ENCODE measurements at places on chromosomes 1 and 21.

GRCh38 chr1:112144733-112145426 lies 155.4 kb upstream of the KCND3 start:
- H3K27ac ChIP-seq, result no peak overlapping the region
- no peak for DNase-seq
- no peaks in the 10 kb centered on the region for H3K27me3 ChIP-seq
- no peaks in the 10 kb centered on the region for H3K36me3 ChIP-seq
- no peak overlapping the region for H3K4me3 ChIP-seq
- no peaks in the 10 kb centered on the region for H3K4me1 ChIP-seq

DNA sequence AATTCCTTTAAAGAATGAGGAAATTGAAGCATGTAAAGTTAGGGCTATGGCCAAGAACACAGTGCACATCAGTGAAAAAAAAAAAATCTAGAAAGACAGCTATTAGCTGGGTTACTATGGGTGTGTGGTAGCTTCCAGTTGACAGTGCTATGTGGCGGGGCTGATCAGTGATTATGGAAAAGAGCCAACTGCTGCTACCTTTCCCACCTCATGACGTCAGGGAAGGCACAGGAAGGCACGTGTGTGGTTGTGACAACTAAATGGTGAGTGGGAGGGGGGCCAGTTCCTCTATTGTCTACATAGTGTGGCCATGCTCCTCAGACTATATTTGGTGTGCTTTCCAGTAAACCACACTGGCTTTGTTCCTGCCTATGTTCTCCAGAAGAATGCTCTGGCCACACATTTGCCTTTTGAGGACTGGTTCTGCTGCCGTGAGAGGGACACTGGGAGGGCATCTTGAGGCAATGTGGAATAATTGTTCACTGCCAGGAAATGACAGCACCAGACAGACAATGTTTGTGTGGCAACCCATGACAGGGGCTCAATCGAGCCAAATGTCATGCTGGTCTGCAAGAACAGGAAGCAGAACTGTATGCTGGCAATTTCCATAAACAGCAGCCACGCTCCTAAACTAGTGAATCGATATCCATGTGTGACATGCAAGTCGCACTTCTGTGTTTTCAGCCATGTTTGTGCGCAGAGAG lies 3.0 kb upstream of the SDE2 start:
- no peaks in the 10 kb centered on the region for H3K36me3 ChIP-seq
- peak overlapping the region; percentile 48 for H3K27ac ChIP-seq
- peaks cover 16% of the 10 kb centered on the region for H3K4me1 ChIP-seq
- no peaks in the 10 kb centered on the region for H3K27me3 ChIP-seq

- peaks cover 54% of the 10 kb centered on the region for H3K4me1 ChIP-seq
- H3K27me3 ChIP-seq, result no peaks in the 10 kb centered on the region
- no peak overlapping the region for H3K4me3 ChIP-seq
- DNase-seq, result no peak
These were observed 3.5 kb downstream of the KISS1 start for GRCh38 chr1:204192589-204193352.

- no peak within 1 kb of the TSS for H3K27ac ChIP-seq
- H3K36me3 ChIP-seq, result no peaks in the 10 kb centered on the region
- H3K4me1 ChIP-seq, result no peaks in the 10 kb centered on the region
- H3K27me3 ChIP-seq, result no peaks in the 10 kb centered on the region
- H3K4me3 ChIP-seq, result no peak within 1 kb of the TSS
- no peak for DNase-seq
These were observed at the start of gene KPRP for GRCh38 chr1:152757747-152758146. Gene KPRP (plus strand): TSS chr1:152758025. CDS start chr1:152759589, 1,564 bp downstream.

GRCh38 chr1:27006683-27007082 lies 6.0 kb downstream of the TENT5B start:
- DNase-seq, result no peak
- no peak overlapping the region for H3K27ac ChIP-seq
- no peak overlapping the region for H3K4me3 ChIP-seq
- peaks cover 64% of the 10 kb centered on the region for H3K4me1 ChIP-seq
- no peaks in the 10 kb centered on the region for H3K36me3 ChIP-seq

GRCh38 chr1:63638471-63638870 lies 45.3 kb downstream of the PGM1 start:
- peaks cover 29% of the 10 kb centered on the region for H3K36me3 ChIP-seq
- H3K27me3 ChIP-seq, result no peaks in the 10 kb centered on the region
- no peak for DNase-seq
- no peak overlapping the region for H3K27ac ChIP-seq

- H3K4me3 ChIP-seq, result no peak overlapping the region
- DNase-seq, result no peak
- peaks cover 2% of the 10 kb centered on the region for H3K27me3 ChIP-seq
- H3K4me1 ChIP-seq, result peaks cover 5% of the 10 kb centered on the region
These were observed 21.9 kb downstream of the UBASH3A start for GRCh38 chr21:42425591-42425990.

- H3K27ac ChIP-seq, result peak overlapping the region; percentile 72
- H3K36me3 ChIP-seq, result no peaks in the 10 kb centered on the region
- DNase-seq, result peak; percentile 88
- H3K4me3 ChIP-seq, result peak overlapping the region; percentile 34
- no peaks in the 10 kb centered on the region for H3K27me3 ChIP-seq
These were observed 36.2 kb downstream of the CACHD1 start for GRCh38 chr1:64505944-64506655.

DNA sequence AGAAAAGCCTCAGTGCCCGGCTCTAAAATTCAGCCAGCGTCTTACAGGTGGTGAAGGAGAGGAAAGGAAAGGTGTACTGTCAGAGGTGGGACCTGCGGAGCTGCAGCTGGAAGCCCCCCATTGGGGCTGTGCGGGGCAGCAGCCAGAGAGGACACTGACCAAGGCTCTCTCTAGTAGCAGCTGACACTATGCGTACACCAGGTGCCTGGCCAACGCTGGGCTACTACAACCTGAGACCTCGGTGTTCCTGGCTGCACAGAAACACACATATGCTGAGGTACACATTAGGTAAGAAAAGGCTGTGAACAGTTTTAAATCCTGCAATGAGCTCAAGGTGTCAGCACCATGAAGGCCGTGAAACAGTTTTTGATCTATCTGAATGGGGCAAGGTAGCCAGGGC lies 55.5 kb upstream of the EDN2 start:
- no peak overlapping the region for H3K27ac ChIP-seq
- peaks cover 6% of the 10 kb centered on the region for H3K27me3 ChIP-seq
- no peaks in the 10 kb centered on the region for H3K36me3 ChIP-seq
- DNase-seq, result no peak
- H3K4me1 ChIP-seq, result peaks cover 2% of the 10 kb centered on the region

GRCh38 chr1:27445177-27445936 lies 44.6 kb downstream of the WASF2 start:
- no peak for DNase-seq
- H3K36me3 ChIP-seq, result peaks cover 17% of the 10 kb centered on the region
- H3K27ac ChIP-seq, result no peak overlapping the region

DNA sequence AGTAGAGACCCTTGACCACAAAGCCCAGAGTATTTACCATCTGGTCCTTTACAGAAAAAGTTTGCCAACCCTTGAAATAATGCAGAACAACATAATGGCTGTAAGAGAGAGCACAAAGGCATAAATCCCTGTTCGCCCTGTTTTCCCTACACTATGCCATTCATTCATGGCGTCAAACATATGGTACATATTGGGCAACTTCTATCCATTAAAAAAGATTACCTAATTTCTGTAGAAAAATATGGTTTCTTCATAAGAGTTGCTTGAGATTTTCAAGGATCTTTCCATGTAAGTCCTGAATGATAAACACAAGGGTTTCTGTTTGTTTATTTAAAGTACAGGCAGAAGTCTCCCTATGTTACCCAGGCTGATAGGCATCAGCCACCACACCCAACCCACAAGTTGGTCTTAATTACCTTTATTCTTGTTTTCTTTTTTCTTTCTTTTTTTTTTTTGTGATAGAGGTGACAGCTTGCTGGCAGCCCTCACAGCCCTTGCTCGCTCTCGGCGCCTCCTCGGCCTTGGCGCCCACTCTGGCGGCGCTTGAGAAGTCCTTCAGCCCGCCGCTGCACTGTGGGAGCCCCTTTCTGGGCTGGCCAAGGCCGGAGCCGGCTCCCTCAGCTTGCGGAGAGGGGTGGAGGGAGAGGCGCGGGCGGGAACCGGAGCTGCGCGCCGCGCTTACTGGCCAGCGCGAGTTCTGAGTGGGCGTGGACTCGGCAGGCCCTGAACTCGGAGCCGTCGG lies 68.3 kb upstream of the NR5A2 start:
- H3K4me1 ChIP-seq, result no peaks in the 10 kb centered on the region
- no peaks in the 10 kb centered on the region for H3K36me3 ChIP-seq
- no peak overlapping the region for H3K4me3 ChIP-seq
- no peak for DNase-seq
- H3K27me3 ChIP-seq, result no peaks in the 10 kb centered on the region

DNA sequence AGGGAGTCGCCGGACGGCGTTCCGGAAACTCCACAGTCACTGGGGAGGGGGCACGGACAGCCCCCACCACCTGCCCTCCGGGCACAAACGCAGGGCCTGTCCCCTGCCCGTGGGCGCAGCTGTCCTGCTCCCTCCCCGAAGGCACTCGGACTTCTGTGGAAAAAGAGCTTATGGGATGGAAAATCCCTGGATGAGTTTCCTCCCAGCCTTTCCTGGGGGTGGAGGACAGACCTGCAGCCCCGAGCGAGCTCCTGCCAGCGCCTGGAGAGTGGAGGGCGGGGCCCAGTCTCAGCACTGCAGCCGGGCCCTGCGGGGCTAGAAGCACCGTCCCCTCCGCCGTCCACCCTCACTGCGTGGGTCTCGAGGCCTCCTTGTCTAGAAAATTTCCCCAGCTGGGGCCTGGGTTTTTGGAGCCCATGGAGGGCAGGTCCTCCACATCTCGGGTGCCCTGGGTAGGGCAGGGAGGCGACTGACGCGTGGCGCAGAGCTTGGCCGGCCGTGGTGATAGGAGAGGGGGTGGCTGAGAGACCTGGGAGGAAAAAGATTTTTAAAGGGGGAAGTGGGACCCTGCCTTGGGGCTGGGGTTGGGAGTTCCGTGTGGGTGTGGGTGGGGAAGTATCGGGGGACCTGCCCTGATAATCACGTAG lies 6.4 kb upstream of the COL6A1 start:
- no peaks in the 10 kb centered on the region for H3K36me3 ChIP-seq
- H3K4me1 ChIP-seq, result peaks cover 33% of the 10 kb centered on the region
- no peak for DNase-seq
- peaks cover 65% of the 10 kb centered on the region for H3K27me3 ChIP-seq
- peak overlapping the region; percentile 91 for H3K27ac ChIP-seq
- no peak overlapping the region for H3K4me3 ChIP-seq

DNA sequence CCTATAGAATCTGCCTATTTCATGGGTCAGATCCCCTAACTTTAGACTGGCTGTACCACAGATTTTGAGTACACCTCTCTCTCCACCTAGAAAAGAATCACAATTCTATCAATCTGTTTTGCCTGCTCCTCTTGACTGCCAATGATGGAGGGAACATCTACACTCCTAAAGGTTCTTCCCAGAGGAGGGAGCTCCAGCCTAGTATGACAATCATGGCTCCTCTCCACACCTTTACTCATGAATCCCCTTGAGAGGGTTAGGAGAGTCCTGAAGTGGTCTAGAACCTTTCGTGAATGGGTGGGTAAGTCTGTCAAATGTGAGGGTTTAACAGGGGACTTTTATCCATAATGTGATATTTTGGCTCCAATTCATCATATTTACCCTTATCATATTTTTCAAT lies 48.0 kb downstream of the DNAI4 start:
- no peak for DNase-seq
- no peaks in the 10 kb centered on the region for H3K4me1 ChIP-seq

DNA sequence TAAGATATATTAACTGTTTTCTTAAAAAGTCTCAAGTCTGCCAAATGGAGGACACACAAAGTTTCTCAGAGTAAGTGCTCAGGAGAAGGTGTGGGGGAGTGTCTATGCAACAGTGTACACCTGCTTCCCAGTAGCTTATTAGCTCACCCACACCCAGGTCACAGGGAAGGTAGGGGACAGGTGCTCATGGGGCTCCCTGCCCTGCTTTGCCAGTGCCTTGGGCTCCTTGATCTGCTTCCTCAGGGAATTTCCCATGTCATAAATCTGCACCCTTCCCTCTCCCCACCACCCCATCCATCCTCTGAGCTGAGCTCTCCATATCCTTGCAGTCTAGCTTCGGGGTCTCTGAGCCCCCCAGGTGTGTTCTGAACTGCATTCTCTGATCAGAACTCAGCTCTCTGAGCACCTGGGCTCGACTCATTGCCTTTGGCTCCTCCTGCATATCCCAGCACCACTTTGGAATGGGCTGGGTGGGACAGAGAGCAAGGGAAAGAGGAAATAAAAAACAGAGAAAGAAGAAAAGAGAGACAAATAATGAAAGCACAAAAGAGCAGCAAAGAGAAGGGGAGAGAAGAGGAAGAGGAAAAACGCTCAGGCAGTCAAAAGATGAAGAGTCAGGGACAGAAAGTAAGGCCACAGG lies 87.0 kb upstream of the ATP1B1 start:
- no peak overlapping the region for H3K4me3 ChIP-seq
- peak; percentile 79 for DNase-seq
- H3K27me3 ChIP-seq, result no peaks in the 10 kb centered on the region
- H3K27ac ChIP-seq, result peak overlapping the region; percentile 65
- no peaks in the 10 kb centered on the region for H3K36me3 ChIP-seq

- H3K36me3 ChIP-seq, result peaks cover 83% of the 10 kb centered on the region
- H3K4me3 ChIP-seq, result no peak overlapping the region
- peaks cover 2% of the 10 kb centered on the region for H3K4me1 ChIP-seq
- no peak for DNase-seq
- H3K27ac ChIP-seq, result no peak overlapping the region
These were observed 20.8 kb downstream of the FAAP20 start for GRCh38 chr1:2173546-2174347.

DNA sequence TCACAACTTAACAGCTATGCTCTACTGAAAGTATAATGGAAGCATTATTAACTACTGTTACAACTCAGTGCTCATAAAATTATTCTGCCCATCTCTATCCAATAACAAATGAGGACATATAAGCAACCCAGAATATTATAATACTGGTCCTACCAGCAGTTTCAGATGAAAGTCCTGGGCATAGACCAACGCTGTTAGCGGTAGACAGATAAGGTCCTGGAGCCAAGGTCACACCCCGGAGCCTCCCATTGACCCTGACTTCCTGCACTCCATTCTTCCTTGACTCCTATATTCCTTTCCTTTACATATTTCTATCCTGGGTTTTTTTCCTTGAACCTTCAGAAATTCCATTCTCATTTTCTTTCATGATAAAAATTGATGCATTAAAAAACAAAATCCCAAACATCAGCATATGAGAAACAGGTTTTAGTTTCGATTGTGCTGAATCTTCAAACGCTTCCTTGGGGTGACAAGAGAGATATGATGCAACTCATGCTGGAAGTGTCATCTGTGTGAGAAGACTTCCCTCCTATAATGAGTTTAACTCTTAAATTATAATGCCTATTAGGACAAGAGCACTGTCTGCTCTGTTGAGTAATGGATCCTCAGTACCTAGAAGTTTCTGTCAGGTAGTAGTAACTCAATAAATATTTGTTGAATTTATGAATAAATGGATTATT lies 831.1 kb downstream of the LRRIQ3 start:
- no peak overlapping the region for H3K4me3 ChIP-seq
- H3K36me3 ChIP-seq, result no peaks in the 10 kb centered on the region
- no peak overlapping the region for H3K27ac ChIP-seq
- no peaks in the 10 kb centered on the region for H3K4me1 ChIP-seq

DNA sequence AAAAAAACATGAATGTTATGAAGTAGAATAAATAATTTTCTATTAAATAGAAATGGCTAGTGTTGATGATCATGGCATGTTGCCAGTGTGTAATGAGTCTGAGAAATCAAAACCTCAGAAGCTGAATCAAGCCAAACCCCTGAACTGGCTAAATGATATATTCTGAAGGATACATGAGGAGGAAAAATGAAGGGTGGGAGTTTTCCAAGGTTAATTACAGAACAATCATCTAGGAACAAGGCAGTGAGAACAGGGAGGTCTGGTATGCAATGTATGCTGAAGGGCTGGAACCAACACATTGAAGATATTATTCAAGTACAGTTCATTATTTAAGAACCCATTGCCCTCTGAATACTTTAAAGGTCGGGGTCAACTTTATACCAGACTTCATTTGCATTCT lies 309.1 kb upstream of the NRIP1 start:
- no peaks in the 10 kb centered on the region for H3K36me3 ChIP-seq
- no peaks in the 10 kb centered on the region for H3K4me1 ChIP-seq
- no peak overlapping the region for H3K4me3 ChIP-seq
- no peaks in the 10 kb centered on the region for H3K27me3 ChIP-seq
